ENCODE measurements at places on chromosomes 5 and 9.

DNA sequence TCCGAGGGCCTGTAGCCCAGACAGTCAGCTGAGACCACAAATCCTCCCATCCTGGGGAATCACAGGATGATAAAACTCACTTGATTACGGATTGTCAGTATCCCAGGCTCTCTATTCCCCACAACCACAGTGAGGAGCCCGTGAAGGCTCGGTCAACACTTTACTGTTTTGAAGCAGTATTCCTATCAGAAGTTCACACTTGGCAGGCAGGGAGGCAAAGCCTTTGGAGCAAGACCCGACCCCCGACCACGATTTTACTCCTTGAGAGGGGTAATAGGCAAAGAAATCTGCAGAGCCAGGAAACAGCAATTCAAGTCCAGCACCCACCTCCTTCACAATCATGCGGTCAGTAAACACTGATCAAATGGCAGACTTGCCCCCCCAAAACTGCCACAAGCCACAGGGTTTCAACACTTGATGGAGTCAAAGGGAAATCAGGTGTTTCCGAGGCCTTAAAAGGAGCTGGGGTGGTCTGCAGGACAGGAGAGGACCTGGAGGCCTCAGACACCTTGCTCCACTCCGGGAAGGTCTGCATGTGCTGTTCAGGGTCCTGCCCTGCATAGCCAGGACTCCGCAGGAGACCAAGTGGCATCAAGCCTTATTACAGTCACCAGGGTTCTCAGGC, 25.2 kb downstream of the BICD2 start:
- no peak for DNase-seq

GRCh38 chr9:19140259-19140658, 13.0 kb upstream of the PLIN2 start:
- DNase-seq = no peak

DNA sequence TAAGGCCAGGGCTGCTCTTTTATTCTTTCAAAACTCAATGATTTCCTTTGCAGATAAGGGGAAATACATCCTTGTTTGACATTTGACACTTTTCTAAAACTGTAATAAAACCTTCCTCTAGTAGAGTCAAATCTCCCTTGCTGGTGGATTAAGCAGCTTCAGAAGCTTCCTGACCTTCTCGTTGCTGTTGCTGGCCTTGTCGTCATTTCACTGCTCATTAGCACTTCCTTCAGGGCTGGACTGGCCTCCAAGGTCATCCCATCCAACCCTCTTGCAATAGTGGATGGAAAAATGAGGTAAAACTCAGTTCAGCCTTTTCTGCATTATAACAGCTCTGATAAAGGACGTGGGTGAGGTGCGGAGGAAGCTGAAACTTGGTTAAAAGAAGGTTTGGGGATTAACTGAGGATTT, 1.1 kb upstream of the ADAMTSL1 start:
- no peak for DNase-seq

GRCh38 chr9:74551266-74551665, 54.1 kb downstream of the RORB start:
- no peak for DNase-seq

DNA sequence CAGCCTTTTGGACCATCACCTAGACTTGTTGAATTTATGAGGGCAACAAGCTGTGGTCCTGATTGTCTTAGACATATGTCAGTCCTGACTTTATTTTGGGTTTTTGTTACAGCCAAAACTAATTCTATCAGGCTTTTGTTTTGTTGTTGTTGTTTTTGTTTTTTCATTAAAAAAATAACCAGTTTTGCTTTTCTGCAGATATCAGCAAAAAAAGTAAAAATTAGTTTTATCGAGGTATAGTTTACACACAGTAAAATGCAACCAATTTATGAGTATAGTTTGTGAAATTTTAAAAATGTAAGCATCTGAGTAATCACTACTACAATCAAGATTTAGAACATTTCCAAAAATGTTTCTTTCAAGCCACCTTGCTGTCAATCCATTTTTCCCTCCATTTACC, 48.9 kb downstream of the WDR70 start:
- DNase-seq = no peak

- DNase-seq = no peak
Observed at GRCh38 chr5:109105631-109106267, 304.0 kb downstream of the PJA2 start.

GRCh38 chr9:14978022-14979000, 68.1 kb upstream of the FREM1 start:
- DNase-seq = no peak

GRCh38 chr9:38346811-38347210, 45.7 kb upstream of the ALDH1B1 start:
- DNase-seq = no peak

DNA sequence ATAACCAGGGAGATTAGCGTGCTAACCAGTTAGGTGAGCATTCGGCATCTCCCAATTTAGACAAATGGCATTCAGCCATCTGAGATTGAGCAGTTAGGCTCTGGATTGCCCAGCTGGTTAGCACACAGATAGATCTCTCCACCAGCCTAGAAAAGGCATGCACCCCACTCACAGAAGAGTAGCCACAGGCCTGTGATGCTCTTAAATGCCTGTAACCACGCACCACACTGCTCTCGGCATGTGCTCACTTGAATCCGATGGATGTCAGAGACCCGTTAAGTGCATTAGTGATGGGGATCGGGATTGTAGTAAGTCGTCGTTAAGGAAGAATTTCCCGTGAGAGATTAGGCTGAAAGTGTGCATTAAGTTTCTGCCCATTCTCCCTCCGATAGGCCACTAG, 23.0 kb downstream of the MARCHF6 start:
- no peak for DNase-seq

DNA sequence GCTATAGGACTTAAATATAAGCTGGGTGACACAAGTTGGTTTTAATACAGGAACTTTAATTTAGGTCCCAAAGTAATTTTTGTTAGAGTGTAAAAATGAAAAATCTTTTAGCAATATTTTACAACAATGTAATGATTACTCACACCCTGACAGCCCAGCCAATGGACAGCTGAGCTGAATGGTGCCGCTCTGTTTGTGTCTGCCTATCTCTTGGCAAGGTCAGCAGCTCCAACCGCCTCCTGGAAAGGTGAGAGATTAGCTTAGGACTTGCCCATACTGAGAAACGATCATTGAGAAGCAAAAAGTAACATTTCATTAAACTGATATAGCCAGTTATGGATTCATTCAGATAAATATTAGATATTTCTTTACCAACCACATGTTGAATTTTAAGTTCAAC, 463.6 kb upstream of the CD180 start:
- DNase-seq = no peak

DNA sequence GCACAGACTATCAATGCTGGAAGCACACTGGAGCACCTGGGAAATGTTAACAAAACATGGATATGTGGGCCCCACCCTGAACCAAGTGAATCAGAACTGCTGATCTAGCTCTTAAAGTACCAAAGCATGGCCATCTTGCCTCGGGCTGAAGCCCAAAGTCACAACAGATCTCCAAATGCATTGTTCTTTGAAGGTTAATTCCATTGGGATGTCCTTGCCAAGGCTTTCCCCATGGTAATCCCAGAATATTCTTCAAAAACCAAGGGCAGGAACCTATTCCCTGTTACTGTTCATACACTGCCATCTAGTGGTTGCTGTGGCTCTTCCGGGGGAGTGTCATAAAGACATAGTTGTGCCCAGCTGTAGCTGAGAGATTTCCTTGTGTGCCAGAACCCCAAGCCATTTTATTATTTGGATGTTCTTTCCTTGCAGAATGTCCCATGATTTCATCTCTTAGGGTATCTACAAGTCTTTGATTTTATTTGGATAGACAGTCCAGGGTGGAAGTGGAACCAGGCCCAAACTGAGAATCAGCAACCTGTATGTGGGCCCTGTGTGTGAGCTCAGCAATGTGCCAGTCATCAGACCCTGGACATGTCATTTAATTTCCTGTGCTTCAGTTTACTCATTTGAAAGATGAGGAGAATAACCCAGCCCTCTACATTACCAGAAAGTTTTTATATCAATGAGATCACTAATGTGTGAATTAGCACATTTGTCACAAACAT, 290.0 kb downstream of the ACTL7B start:
- DNase-seq = no peak

- no peak for DNase-seq
Observed at GRCh38 chr9:69130456-69131441, 43.3 kb upstream of the TJP2 start.
